ENCODE measurements at places on chromosomes 6 and 20.

DNA sequence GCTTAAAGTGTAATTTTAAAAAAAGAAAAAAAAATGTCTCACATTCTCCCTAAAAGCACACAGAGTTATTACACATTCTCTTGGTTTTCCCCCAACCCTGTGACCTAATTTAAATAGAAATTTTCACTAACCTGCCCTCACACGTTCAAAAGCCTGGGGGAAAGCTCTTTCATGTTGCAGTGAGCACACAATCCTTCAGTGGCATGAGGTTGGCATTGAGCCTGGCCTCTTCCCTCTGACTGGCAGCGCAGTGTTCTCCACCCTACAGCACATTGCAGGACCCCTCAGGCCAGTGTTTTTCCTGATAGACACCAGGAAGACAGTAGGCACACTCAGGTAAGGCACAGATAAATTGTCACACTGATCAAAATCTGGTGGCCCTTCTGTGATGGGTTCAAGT is 34.1 kb downstream of the TNFRSF21 start:
- no peak for DNase-seq

GRCh38 chr6:121593011-121593641 is 157.7 kb downstream of the GJA1 start:
- no peak for DNase-seq

- no peak for DNase-seq
Measured at GRCh38 chr6:82602776-82603175, 239.2 kb downstream of the TPBG start.

- DNase-seq: no peak
Measured at GRCh38 chr20:36969478-36970186, 18.1 kb upstream of the SAMHD1 start.

DNA sequence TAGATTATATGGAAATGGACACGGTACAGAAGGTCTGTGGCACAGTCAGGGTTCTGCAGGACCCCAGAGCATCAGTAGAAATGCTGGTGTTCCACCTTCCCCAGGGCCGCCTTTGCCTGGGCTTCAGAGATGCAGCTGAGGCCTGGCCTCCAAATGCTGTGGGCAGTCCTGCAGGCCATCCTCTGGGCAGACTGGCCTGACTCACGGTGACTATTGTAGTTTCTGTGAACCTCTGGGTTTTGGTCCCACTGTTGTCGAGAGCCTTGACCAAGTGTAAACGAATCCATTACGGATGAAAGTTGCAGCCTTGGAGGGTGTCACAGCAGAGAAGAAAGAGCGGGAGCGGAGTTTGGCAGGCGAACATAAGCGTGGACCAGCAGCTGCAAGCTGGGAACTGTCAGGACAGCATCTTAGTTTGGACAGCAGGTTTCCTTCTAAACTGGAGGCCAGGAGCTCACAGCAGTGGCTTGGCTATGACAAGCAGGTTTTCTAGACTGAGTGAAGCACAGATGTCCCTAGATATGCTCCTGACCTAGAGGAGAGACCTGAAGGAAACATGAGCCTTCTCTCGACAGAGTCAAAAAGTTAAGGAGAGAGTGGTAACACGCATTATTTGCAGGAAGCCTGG is 46.2 kb upstream of the BCLAF1 start:
- no peak for DNase-seq

DNA sequence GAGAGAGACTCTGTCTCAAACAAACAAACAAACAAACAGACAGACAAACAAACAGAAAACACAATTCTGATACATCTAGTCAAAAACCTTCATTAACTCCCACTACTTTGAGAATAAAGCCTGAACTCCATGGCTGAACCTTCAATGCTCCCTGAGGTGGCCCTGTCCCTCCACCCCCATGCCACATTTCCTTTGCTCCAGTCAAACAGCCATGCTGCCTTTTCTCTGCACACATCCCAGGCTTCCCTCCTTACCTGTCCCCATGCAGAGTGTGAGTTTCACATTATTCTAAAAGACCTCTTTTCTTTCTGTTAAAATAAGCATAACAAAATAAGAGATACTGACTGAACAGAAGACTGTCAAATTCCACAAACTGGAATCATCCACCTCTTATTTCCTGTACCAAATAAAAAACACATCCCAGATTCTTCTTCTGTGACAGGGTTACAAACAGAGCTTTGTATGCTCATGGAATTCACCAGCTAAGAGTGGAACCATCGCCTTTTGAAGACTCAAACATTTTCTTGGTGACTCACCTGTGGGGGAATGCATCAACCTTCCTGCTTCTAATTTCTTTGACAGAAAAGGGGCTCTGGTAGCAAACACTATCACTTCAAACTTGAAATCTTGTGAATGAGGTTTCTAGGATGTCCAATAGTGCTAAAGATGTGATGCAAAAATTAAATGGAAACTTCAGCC is 71.0 kb upstream of the SLC22A16 start:
- peak; percentile 55 for DNase-seq

- DNase-seq: no peak
Measured at GRCh38 chr6:24481449-24481848, 7.9 kb downstream of the GPLD1 start.

DNA sequence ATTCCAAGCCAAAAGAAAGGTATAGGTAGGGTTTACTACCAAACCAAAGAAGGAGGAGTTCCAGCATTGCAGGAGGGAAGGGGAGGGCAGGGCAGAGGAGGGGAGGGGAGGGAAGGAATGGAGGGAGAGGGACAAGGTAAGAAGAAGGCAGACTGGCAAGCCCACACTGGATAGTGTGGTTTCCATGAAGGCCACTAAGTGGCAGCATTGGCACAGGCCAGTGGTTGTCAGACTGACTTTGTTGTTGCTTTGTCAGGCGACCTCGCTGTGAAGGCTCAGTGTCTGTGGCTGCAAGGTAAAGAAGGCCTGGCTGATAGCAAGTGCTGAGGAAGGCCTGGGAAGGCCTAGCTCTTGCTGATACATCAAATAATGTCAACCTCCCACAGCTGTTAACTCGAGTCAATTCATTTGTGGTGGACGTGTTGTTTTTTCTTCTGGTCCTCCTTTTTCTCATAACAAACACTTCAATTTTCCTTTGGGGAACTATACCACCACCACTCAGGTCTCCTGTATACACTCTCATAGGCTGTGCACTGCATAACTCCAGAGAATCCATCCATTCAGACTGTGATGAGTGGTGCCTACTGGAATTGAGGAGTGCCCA is 7.7 kb upstream of the ZNF334 start:
- DNase-seq: no peak

DNA sequence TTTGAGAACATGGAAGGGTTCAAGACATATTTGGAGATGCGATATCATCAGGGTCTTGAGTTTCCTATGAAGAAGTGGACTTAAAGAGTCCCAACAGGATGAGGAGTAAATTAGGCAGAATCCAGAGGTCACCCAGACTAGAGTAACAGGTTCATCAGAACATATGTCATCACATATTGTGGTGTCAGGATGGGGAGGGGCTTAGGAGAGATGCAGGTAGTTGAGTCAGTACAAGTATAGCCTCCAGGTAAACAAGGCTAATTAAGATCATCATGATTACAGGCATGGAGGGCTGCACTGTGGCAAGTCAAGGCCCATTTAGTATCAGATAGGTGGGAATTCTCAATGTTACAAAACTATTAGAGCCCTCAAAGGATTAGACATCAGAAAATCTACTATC is 90.1 kb upstream of the PAK5 start:
- no peak for DNase-seq

GRCh38 chr6:37807656-37808055 is 11.9 kb upstream of the ZFAND3 start:
- no peak for DNase-seq

DNA sequence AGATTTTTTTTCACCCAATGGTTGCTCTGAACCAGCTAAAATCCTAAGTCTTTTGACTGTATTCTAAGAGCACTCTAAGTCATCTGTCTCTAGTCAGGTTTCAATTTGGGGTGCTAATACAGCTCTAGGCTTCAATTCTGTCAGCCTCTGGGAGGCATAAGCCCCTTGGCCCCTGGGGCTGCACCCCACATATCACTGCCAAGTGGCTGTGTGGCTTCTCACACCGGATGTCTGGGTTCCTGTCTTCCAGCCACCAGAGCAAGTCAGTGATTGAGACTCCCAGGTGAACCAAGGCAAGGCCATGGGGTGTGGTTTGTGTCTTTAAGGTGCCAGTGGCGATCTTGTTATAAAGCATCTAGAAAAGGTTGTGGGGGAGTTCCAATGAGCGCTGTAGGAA is 136.5 kb downstream of the TMEM242 start:
- no peak for DNase-seq

- DNase-seq: no peak
Measured at GRCh38 chr20:40493071-40493470, 196.0 kb downstream of the MAFB start.

DNA sequence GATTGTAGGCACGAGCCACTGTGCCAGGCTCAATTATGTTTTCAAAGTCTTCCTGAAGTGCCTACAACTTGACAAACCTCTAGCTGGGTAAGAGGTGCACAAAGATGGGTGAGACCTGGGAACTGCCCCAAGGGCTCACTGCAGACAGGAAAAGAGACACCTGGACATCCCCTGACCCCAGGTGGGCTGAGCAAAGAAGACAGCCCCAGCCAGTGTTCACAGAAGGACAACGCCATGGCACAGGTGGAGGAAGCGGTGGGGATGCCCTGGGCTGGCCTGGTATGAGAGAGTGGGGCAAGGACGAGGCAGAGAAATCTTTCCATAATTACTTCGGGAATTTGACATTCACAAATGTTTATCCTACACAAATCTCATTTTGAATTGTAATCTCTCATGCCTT is 278.9 kb downstream of the SMOC2 start:
- no peak for DNase-seq

DNA sequence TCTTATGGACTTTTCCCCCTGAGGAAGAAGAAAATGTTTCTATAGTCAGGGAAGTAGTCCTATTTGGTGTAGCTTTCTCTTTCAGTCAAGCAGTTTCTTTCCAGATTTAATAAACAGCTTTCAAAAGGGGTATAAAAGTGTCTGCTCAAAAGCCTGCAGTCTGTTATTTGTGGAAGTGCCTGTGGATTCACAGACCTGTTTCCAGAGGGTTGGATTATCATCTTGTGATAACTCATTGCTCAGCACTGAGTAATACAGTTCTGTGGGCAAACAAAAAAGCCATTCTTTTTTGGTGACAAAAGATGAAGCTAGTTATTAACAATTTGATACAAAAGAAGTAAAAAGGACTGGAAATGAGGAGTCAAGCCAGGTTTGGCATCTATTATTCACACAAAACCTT is 358.2 kb upstream of the ID4 start:
- DNase-seq: no peak

- DNase-seq: no peak
Measured at GRCh38 chr20:37081717-37082289, 14.0 kb downstream of the RBL1 start.

DNA sequence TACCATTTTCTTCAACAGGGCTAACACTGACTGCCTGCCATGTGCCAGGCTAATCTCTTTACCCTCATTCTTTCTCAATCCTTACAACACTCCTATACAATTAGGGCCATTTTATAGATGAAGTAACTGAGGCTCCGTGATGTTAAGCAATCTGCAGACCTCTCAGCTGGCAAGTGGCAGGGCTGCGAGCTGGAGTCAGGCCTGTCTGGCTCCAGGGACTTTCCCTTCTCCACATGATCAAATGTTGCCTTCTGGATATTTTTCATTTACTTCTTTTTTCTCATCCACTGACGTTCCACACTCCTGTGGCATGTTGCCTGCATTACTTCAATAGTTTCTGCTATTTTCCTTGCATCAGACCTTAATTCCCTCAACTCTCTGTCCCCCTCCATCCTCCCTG is 55.2 kb upstream of the TAGAP start:
- no peak for DNase-seq

DNA sequence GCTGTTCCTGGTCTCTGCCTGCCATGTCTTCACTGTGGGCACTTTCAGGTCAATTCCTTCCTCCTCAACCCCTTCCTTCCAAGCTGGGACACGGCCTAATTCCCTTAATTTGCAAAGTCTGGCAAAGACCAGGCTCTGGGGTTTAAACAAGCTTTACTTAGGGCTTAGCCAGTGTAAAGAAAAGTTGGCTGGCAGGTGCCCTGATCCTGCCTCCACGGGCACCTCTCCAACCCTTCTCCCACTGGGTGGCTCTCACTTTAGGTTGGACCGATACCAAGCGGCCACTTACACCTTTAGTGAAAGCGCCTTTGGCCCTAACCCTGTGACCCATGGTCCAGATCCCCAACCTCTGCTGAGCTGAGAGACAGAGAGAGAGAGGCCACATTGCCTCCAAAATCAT is 13.7 kb upstream of the MLN start:
- no peak for DNase-seq

GRCh38 chr6:147390909-147391536 is 117.5 kb upstream of the SAMD5 start:
- peak; percentile 34 for DNase-seq

DNA sequence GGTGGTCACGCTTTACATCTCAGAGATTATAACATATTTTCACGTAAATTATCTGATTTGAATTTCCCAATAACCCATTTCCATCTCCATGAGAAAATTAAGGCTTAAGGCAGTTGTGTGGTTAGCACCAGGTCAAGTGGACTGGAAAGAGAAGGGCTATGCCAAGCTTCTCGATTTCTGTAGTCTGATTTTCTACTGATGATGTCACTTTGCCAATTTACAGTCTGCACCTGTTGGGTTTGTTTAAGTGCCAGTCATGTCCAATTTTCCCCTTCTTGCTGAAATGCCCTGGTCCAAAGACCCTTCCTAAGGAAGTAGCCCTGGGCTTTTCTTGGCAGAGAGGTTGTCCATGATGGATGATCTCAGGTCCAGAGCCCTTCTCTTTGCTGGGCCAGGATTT is 562.3 kb upstream of the BTBD3 start:
- DNase-seq: no peak

- peak; percentile 41 for DNase-seq
Measured at GRCh38 chr6:105431226-105431625, 28.3 kb upstream of the PREP start.

DNA sequence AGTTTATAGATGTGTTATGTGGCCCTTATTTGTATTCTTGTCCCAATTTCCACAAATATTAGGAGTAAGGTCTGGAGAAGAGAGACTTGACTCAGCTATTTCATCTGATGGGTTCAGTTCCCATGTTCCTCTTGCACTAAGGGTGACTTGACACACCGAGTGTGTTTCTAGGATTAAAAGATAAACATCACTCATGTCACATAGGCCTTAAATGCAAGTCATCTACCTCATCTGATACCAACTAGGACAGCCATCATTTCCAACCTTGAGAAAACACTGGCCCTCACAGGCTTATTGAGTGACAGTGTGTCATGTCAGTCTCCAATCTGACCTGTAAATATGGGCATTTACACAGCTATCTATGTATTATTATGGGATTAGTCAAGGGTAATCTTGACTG is 53.0 kb upstream of the ADGRF5 start:
- DNase-seq: no peak
